Cerebellar nuclear complex (tissue), 1 donor: ENCODE measurements at places on chromosomes 3 and 15.

- no peak for DNase-seq
Measured at GRCh38 chr3:119600732-119601131, 3.0 kb downstream of the PLA1A start.

DNA sequence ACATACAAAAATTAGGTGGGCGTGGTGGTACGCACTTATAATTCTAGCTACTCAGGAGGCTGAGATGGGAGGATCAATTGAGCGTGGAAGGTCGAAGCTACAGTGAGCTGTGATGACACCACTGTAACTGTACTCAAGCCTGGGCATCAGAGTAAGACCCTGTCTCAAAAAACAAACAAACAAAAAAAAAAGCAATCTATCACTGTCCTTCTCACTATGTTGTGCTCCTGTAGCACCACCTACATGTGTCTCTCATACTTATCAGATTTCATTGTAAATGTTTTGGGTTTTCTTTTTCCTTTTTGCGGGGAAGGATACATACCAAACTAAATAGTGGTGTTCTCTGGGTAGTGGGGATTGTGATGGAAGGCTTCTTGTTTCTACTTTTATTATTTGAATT lies 14.8 kb downstream of the FANCD2 start:
- no peak for DNase-seq

- DNase-seq: peak; percentile 69
Measured at GRCh38 chr3:148075771-148076716, 621.7 kb upstream of the AGTR1 start.

GRCh38 chr3:129038121-129038855 lies 22.3 kb upstream of the GP9 start:
- DNase-seq: no peak

- DNase-seq: no peak
Measured at GRCh38 chr15:36911322-36911944, 188.9 kb downstream of the MEIS2 start.

- DNase-seq: no peak
Measured at GRCh38 chr15:57932348-57932747, 133.2 kb downstream of the ALDH1A2 start.

DNA sequence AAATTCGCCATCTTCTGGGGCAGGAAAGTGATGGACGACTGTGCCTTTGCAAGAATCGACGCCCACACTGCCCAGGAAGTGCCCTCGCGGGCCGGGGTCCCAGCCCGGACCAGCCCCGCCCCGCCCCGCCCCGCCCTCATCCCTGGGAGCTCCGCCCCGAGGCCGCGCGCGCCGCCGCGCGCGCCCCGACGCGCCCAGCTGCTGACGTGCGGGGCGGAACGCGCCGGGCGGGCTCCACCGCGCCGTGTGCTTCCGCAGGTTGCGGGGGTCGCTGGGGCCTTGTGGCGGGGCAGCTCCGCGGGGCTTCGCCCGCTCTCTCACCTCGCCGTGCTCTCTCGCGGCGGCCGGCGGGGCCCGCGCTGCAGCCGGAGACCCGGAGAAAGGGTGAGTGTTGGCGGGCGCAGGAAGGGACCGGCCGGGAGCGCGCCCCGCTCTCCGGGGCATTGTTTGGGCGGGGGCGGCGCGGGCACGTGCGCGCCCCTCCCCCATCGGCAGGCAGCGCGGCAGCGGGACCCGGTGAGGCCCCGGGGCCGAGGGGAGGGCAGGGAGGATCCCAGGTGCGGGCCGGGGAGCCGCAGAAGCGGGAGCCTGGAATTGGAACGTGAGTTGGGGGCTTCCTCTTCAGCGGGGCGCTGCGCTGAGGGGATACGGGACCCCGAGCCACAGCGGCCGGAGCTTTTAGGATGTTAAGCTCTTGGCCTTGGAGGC lies at the start of gene YEATS2:
TSS of gene YEATS2 (plus strand) at position 188 of the 708 bp plus-strand sequence. CDS start 17,366 bp downstream, outside the sequence.
- peak; percentile 7 for DNase-seq

DNA sequence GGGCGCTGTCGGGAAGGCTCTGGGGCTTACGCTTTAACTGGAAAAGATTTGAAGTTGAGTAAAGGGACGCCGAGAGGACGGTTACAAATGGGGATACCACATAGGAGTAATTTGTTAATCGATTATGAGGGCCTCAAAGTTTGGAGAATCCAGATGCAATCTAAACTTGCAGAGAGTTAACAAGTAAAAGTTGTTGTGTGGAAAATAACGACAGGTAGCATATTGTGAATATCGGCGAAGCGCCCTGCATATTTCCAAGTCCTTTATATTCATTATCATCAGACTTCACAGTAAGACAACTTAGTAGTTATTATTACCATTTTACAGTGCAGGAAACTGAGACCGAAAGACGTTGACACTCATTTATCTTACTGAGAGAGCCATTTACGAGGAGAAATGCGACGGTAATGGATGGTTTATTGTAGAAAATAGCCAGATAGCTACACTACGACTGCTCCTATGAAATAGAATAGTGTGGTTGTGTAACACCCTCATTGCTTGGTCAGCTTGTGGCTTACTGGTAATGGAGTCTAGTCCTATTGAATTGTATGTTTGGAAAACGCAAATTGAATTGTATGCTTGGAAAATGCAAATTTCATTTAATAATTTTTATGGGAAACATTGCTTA lies 700 bp downstream of the MKRN2 start:
- DNase-seq: no peak

GRCh38 chr3:141460097-141460704 lies 26.6 kb upstream of the RASA2 start:
- DNase-seq: peak; percentile 3

GRCh38 chr3:133691273-133692107 lies 29.7 kb upstream of the TOPBP1 start:
- DNase-seq: no peak

DNA sequence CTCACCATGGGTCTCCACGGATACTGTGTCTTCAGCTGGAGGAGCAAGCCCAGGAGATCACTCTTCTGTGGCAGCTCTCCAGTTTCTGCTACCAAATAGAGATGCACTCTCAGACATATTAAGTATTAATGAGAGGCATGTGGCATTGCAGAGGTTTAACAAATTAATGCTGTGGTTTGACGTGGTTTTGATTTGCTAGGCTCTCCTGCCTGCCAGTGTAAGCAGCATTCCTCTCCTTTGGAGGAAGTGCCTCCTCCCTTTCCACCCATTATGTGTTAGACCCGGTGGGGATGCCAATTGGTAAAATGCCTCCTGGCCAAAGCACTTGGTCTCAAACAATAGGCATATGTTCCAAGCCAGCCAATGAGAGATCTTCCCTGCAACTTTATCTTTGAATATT lies 124.8 kb downstream of the MYLK start:
- no peak for DNase-seq

- DNase-seq: no peak
Measured at GRCh38 chr15:42402455-42403205, 43.3 kb downstream of the CAPN3 start.

GRCh38 chr3:120071259-120071658 lies 23.0 kb downstream of the GSK3B start:
- no peak for DNase-seq

- DNase-seq: no peak
Measured at GRCh38 chr15:95866711-95867440, 463.6 kb upstream of the NR2F2 start.

- DNase-seq: no peak
Measured at GRCh38 chr15:50828610-50829206, 63.2 kb upstream of the SPPL2A start.

DNA sequence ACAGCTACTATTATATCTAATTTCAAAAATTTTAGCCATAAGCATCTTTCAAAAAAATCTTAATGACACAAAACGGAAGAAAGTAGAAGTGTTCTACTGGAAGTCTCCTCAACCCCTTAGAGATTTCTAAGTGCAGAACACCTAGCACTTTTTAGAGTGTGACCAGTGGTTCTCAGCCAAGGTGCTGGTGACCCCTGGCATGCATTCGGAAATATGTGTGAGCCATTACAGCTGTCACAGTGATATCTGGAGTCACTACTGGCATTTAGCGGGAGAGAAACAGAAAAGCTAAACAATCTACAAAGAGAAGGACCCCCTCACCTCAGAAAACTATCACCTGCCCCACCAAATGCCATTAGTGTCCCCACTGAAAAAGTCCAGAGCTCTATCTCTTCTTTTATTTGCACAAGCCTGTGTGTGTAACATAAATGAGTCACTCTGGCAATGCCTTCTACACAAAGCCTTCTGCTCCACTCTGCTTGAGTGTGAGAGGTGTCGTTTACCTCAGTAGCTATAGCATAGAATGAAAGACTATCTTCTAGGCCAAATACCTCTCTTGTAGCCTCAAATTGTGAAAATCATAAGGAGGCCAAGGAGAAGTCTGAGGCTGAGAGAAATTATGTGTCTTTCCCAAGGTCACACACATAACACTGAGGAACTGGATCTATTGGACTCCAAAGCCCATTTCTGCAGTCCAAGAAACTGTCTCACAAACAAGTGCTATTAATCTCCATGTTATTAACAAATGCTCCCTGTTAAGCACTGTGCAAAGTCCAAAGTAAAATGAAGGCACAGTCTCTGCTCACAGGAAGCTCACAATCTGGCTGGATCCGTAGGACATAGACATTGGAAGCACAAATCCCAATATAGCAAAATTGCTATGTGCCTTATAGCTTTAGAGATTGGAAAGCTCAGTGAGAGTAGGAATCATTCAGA lies 28.5 kb upstream of the KCNMB2 start:
- no peak for DNase-seq

- DNase-seq: no peak
Measured at GRCh38 chr3:36525115-36525801, 145.0 kb downstream of the STAC start.

DNA sequence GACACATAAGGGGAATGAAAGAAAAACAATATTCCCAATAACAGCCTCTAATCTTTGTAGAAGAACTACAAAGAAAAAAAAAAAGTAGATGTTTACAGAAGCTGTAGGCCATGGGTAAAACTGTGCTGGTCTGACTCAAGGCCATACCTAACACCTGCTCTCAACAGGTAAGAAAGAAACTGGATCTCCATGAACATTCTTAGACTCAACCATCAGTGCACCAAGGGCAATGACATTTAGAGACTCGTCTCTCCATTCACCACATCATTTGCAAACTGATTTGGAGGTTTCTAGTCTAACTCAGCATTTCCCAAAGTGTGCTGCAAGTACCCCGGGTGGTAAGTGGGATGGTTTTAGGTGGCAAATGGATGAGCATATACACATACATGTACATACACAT lies 164.2 kb downstream of the FOXP1 start:
- no peak for DNase-seq

- no peak for DNase-seq
Measured at GRCh38 chr3:156017352-156018030, 102.9 kb upstream of the KCNAB1 start.

DNA sequence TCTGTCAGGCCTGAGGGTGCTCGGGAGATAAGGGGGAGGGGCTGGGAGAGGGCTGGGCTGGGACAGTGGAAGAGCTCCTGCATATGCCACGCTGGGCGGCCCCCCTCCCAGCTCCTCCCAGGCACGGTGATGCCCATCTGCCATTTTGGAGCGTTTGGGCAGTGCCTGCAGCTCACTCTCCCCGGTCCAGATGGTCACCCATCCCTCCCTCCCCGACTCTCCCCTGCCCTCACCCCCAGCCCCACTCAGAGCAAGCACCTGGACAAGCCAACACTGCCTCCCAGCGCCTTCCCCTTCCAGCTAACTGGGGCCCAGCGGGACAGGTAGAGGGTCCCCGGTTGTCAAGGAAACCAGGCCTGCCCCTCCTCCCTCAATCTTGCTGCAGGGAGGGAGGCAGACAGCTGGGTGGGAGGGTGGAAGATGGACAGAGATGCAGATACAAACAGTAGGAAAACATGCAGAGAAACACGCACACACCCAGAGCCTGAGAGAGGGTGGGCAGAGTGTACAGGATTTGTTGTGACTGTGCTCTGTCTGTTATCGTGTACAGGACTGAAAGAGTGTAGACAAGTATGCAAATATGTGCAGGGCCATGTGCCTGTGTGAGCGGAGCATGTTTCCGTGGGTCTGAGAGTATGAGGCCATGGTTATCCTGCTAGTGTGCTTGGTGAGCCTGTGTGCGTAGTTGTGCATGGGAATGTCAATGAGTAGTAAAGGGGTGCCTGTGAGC lies 17.5 kb upstream of the CORO2B start:
- peak; percentile 52 for DNase-seq

- DNase-seq: no peak
Measured at GRCh38 chr3:31890742-31891469, 90.2 kb downstream of the OSBPL10 start.

DNA sequence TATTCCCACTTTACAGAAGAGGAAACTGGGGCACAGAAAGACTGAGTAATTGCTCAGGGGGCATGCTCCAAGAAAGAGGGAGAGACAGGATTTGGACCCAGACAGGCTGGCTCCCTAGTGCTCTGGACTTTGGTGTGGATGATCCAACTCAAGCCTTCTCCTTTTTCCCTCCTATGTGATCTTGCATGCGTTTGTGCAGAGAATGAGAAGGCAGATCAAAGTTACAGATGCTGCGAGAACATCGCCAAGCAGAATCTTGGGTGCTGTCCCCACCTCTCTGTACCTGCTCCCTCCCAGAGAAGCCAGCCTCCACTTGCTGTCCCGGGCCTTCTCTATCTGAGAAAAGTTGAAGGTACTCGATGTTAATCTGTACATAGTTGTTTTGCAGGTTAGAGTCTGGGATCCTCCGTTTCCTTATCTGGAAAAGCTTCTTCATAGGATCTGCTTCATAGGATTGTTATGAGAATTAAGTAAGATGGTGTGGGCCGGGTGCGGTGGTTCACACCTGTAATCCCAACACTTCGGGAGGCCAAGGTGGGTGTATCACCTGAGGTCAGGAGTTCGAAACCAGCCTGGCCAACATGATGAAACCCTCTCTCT lies 10.2 kb downstream of the GNB5 start:
- no peak for DNase-seq

DNA sequence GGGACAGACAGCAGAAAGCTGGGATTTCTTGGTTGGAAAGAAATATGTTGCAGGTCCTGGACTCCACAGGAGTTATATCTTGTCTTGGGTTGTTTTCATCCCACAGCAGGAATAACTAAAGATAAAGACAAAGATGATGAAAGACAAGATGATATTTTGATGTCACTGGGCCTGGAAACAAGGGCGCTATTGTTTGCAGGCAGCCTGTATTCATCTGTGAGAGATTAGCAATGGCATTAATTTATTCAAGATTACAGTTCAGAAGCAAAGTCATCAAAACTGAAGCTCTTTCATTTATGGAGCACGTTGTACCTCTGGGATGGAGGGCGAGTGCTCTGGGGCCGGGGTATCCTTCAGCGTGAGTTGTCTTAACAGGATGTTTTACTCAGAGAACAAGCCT lies 213.8 kb downstream of the LRTM1 start:
- DNase-seq: no peak

GRCh38 chr3:81289676-81290075 lies 471.8 kb downstream of the GBE1 start:
- no peak for DNase-seq
